ENCODE measurements at places on chromosomes 3 and 15.

- no peak for DNase-seq
Observed at GRCh38 chr3:176696816-176697215, 500.5 kb downstream of the TBL1XR1 start.

DNA sequence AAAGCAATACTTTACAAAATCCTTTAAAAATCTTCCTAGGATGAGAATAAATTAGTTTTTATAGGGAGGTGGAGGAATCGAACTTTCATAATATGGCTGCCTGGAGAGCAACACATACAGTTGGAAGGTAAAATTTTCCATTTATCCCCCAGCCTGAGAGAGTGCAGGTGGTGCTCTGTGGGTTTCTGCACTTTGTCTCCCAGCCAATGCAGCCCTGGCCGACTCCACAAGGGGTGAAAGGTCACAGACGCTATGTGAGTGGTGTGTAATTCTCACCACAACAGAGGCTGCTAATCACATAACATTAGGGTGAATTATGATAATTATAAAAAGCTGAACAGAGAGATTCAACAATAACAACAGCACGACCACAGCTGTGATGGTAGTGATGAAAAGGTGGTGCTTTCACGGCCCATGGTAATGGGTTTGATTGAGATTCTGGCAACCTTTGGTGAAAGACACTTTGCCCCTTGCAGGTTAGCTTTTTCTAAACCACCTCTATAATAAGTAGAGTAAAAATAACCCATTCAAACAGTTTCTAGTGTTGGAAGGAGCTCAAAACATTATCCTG is 30.1 kb upstream of the NANOGP8 start:
- no peak for DNase-seq

GRCh38 chr3:144437989-144438388 is 466.4 kb downstream of the DIPK2A start:
- no peak for DNase-seq

DNA sequence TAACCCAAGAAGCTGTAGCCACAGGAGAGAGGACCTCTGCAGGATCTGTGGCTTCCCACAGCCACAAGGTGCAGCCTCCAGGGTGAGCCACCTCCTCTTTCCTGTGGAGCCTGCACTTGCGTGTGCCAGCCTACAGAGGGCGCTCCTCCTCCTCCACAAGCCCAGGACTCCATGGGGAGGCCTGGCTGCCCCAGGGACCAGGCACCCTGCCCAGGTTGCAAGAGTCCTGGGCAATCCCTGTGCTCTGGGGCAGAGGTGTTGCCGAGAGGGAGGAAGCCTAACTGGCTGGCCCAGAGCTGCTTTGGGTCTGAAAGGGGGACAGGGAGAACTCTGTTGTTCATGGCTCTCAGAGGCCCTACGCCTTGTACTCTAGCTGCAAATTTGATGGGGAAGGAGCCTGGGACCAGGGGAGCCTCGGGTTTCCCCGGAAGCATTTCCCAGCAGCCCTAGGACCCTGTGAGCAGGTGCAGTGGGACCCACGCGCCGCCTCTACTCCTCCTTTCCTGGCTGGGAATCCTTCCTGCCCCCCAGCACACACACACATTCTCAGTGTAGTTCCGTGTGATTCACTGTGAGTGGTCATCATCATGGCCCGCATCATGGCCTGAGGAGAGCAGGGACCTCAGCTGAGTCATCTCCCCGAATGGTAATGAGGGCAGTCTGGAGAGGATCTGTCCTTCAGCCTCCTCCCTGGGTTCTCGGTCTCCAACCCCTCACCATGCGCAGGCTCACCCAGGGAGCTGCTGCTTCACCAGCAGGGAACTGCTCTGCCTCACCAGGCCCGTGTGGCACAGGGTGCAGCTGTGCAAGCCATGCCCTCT is 24.3 kb downstream of the TBC1D21 start:
- peak; percentile 72 for DNase-seq

DNA sequence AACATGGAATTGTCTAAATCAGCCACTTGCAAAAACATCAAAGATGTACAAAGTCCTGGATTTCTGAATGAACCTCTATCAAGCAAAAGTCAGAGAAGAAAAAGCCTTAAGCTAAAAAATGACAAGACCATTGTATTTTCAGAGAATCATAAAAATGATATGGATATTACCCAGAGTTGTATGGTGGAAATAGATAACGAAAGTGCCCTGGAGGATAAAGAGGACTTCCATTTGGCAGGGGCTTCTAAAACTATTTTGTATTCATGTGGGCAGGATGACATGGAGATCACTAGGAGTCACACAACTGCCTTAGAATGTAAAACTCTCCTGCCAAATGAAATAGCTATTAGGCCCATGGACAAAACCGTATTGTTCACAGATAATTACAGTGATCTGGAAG is 29.3 kb downstream of the KNL1 start:
- peak; percentile 76 for DNase-seq
